ENCODE measurements at places on chromosomes 2 and 18.

DNA sequence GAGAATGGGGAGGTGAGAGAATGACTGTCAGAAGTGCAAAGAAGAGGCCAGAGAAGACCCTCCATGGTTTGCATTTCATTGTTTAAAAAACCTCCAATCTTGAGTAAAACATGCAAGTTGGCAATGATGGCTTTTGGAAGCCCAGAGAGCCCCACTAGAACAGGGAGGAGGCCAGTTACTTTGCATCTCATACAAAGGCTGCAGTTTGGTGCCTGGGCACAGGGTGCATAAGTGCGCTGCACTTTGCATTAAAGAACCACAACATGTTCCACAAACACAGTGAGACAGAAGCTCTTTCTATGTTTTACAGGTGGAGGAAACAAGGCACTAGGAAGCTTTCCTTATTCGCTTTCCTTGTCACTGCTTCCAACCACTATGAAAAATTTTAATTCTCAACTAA lies 25.4 kb downstream of the PSTPIP2 start:
- no peak for DNase-seq

DNA sequence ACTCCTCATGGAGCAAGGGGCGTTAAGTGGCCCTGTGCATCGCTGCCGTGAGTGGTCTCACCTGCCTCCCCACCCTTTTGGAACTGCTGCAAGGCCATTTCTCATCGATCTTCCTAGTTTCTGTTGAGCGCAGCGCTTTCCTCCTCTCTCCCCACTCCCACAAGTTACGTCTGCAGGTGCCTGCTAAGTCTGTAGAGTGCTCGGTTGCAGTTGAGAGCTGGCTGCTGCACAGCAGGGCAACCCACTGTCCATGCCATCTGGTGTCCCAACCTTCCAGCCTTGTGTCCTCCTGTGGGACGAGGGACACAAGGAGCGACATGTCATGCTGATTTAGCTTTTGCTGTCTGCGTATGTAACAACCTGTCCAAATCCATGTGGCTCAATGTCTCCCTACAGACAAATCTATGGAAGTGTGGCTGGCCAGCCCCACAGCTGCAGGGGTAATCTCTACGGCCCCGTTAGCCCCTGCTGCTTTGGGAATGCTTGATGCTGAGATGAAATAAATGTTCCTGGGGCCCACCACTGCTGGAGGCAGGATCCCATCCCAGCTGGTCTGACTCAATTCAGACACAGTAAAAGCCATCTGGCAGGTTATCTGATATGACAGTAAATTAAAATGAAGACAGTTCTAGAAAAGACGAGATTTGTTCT lies 68.1 kb upstream of the TCF7L1 start:
- no peak for DNase-seq

- DNase-seq, result no peak
Measured at GRCh38 chr2:175309799-175310198, 128.3 kb upstream of the ATP5MC3 start.

DNA sequence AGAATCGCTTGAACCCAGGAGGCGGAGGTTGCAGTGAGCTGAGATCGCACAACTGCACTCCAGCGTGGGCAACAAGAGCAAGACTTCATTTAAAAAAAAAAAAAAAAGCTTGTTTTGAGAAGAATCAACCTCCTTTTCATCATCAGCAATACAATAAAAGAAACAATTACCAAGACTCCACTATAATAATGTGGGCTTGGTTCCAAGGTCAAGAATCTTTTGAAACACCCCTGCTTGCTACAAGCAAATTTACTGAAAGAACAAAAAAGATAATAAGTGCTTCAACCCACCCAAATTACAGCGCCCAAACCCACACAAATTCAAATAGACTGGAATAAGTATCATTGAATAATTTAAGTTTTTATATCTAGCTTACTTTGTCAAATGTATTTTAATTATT lies 33.6 kb upstream of the MAPRE3 start:
- DNase-seq, result no peak

GRCh38 chr2:33135645-33136044 lies 188.9 kb downstream of the LTBP1 start:
- DNase-seq, result no peak

DNA sequence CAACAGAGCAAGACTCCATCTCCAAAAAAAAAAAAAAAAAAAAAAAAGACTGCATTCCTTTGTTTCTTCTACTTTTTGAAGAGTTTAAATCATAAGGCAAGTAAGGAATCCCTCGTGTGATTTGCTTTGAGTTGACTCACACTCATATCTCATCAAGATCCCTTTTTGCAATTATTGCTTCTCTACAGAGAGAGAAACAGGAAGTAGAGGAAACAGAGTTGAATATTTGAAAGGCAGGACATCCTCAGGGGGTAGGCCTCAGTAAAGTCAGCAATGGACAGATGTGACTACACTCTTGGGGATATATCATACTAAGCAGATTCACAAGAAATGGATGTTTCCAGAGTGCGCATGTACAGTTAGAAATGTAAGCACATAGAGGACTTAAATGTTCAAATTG lies 11.2 kb upstream of the EFR3B start:
- no peak for DNase-seq

GRCh38 chr2:52697690-52698089 lies 1069.9 kb upstream of the CHAC2 start:
- peak; percentile 29 for DNase-seq

GRCh38 chr2:72964146-72964525 lies 46.8 kb downstream of the EMX1 start:
- no peak for DNase-seq

- DNase-seq, result no peak
Measured at GRCh38 chr2:109318150-109318948, 189.3 kb downstream of the SH3RF3 start.

GRCh38 chr2:214471990-214472389 lies 61.1 kb downstream of the VWC2L start:
- DNase-seq, result no peak

GRCh38 chr2:62738981-62739936 lies 33.7 kb downstream of the EHBP1 start:
- DNase-seq, result no peak

GRCh38 chr2:63875131-63875527 lies 33.4 kb downstream of the UGP2 start:
- DNase-seq, result no peak

DNA sequence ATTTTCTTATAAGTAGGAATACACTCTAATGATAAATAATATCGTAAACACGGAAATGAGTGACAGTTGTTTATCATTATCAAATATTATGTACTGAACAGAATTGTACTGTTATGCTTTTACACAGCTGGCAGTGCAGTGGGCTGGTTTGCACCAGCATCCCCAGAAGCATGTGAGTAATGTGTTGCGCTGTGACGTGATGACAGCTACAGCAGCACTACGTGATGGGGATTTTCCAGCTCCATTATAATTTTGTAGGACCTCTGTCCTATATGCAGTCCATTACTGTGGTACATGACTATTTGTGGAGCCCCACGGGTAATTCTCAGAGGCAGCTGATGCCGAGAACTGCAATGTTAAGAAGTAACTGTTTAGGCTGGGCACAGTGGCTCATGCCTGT lies 77.3 kb upstream of the ATG16L1 start:
- DNase-seq, result no peak

DNA sequence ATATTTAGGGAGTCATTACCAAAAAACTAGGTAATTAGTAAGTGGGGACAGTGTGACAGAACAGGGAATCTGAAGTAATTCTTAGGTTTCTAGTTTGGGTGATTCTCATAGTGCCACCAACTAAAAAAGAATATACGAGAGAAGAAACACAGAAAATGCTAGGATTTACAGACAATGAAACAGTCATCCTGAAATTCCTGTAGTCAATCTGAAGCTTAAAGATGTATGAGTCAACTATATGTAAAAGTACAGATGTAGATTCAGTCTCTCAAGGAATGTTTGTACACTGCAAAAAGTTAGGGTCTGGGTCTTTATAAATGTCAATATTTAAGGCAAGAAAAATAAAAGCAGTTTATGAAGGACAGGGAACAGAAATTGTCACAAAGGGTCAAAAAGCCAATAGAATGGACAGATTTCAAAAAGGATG lies 107.0 kb downstream of the STRN start:
- DNase-seq, result no peak

- DNase-seq, result no peak
Measured at GRCh38 chr2:217215877-217216276, 356.0 kb upstream of the TNP1 start.

DNA sequence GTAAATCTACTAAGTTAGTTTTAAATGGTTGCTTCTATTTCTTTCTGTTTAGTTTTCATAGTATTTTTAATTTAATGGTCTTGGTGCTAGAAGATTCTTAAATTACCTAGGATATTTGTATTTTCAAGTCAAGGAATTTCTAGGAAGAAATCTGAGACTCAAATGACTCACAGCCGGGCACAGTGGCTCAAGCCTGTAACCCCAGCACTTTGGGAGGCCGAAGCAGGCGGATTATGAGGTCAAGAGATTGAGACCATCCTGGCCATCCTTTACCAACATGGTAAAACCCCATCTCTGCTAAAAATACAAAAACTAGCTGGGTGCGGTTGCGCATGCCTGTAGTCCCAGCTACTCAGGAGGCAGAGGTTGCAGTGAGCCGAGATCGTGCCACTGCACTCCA lies 95.5 kb downstream of the C2orf74 start:
- no peak for DNase-seq

- DNase-seq, result no peak
Measured at GRCh38 chr2:144431392-144431783, 88.5 kb downstream of the ZEB2 start.

GRCh38 chr2:171814883-171815282 lies 79.2 kb downstream of the SLC25A12 start:
- DNase-seq, result no peak

- peak; percentile 26 for DNase-seq
Measured at GRCh38 chr2:156935616-156936015, 321.9 kb upstream of the GALNT5 start.

GRCh38 chr2:74502147-74502719 lies 2.8 kb upstream of the LBX2 start:
- DNase-seq, result no peak

Data from PC-9 (cell line).